Transverse colon (tissue), 4 donors: ENCODE measurements at places on chromosomes 6 and 20. TPM values are rescaled to one million over a fixed set of nuclear protein-coding genes. Genes with fewer than 3 reads are reported as not detected.

DNA sequence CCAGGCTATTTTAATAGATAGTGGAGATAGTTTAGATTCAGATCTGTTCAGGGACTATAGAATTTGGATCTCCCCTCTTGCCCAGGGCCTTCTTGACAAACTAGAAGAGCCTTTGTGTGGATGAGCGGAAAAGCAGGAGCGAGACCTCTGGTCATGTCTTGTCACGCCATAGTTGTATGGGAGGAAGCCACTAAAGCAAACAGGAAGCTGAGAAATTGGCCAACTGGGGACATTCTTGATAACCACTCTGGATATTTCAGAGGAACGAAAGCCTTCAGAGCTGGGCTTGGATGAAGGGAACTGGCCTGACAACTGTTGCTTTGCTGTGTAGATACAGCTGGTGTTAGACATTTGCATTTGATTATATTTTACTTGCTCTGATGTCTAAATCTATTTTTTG lies 54.1 kb upstream of the EXOC2 start:
- H3K4me1 ChIP-seq, result no peaks in the 10 kb centered on the region
- no peak for DNase-seq
- H3K36me3 ChIP-seq, result no peaks in the 10 kb centered on the region
- no peak overlapping the region for H3K27ac ChIP-seq
- no peaks in the 10 kb centered on the region for H3K27me3 ChIP-seq
- no peak overlapping the region for H3K4me3 ChIP-seq

GRCh38 chr6:111715321-111715720 lies 109.6 kb upstream of the TRAF3IP2 start:
- H3K4me3 ChIP-seq, result no peak overlapping the region
- no peak overlapping the region for H3K27ac ChIP-seq
- no peaks in the 10 kb centered on the region for H3K27me3 ChIP-seq
- H3K4me1 ChIP-seq, result peaks cover 27% of the 10 kb centered on the region
- DNase-seq, result no peak
- no peaks in the 10 kb centered on the region for H3K36me3 ChIP-seq

- no peak overlapping the region for H3K4me3 ChIP-seq
- H3K27me3 ChIP-seq, result no peaks in the 10 kb centered on the region
- no peak overlapping the region for H3K27ac ChIP-seq
- H3K4me1 ChIP-seq, result no peaks in the 10 kb centered on the region
Measured at GRCh38 chr6:54291146-54291545, 17.1 kb upstream of the TINAG start.

DNA sequence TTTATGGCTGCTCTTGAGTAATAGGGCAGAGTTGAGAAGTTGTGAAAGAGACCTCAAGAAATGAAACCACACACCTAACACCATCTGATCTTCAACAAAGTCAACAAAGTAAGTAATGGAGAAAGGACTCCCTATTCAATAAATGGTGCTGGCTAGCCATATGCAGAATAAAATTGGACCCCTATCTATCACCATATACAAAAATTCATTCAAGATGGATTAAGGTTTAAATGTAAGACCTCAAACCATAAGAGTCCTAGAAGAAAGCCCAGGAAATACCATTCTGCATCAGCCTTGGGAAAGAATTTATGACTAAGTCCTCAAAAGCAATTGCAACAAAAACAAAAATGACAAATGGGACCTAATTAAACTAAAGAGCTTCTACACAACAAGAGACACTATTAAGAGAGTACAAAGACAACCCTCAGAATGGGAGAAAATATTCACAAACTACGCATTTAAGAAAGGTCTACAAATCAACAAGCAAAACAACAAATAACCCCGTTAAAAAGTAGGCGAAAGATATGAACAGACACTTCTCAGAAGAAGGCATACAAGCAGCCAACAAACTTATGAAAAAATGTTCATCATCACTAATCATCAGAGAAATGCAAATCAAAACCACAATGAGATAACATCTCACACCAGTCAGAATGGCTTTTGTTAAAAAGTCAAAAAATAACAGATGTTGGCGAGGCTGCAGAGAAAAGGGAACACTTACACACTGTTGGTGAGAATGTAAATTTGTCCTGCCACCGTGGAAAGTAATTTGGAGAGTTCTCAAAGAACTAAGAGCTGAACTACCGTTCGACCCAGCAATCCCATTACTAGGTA lies 4.0 kb downstream of the MAP3K5 start:
- peaks cover 81% of the 10 kb centered on the region for H3K4me1 ChIP-seq
- no peak for DNase-seq
- no peak overlapping the region for H3K4me3 ChIP-seq
- peak overlapping the region; percentile 62 for H3K27ac ChIP-seq
- no peaks in the 10 kb centered on the region for H3K36me3 ChIP-seq

DNA sequence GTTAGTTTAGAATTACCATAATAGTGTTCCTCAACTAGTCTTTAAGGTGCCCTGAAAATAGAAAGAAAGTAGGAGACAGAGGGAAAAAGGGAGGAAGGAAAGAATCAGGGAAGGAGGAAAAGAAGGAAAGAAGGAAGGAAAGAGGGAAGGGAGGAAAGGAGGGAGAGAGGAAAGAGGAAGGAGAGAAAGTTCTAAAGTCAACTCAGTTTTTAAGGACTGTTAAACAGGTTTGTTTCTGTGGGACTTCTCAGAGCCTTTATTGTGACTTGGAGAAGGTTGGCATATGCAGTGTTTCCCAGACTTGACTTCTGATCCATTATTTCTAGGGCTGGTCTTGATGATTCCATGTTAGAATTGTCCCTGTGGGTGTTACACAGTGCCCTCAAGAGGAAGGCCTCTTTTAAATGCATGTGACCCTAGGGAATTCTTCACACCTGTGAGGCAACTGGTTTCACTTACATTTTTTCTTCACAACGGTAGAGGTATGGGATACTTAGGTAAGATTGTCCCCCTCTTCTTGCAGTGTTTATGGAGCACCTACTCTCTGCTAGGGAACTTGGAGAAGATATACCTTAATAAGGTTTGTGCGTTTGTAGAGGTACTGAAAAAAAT lies 132.7 kb upstream of the GMDS start:
- no peak for DNase-seq
- no peaks in the 10 kb centered on the region for H3K4me1 ChIP-seq
- no peaks in the 10 kb centered on the region for H3K27me3 ChIP-seq
- no peak overlapping the region for H3K27ac ChIP-seq

GRCh38 chr20:44309763-44310663 lies 989 bp downstream of the FITM2 start:
- H3K36me3 ChIP-seq, result no peaks in the 10 kb centered on the region
- peak; percentile 60 for DNase-seq
- no peaks in the 10 kb centered on the region for H3K27me3 ChIP-seq
- H3K4me1 ChIP-seq, result peaks cover 13% of the 10 kb centered on the region
- peak overlapping the region; percentile 64 for H3K27ac ChIP-seq

DNA sequence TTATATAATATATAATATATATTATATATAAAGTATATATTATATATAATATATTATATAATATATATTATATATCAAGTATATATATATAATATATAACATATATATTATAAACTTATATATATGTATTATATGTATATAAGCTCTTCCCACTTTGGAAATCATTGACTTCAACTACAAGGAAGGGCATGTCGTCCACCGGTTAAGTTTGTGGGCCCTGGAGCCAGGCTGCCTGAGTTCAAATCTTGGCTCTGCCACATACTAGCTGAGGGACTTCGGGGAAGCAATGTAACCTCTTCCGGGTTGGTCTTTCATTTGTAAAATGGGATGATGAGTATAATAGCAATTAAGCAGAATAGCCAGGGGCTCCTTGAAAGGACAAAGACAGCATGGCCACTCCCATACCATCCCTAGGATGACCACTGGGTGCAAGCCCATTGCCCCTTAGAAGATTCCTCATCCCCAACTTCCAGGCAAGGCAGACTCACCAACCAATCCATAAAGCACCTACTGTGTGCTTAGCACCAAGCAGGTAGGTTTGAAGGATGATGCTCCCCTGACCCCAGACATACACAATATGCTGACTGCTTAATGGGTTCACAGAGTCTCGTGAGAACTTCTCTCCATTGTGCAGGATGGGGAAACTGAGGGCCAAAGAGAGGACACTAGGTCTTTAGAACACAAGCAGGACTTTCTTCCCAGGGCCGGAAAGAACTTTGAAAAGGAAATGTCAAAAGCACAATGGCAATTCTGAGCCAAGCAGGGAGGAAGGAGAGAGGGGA lies 163.2 kb downstream of the MRPL14 start:
- H3K4me3 ChIP-seq, result no peak overlapping the region
- no peak for DNase-seq
- H3K27me3 ChIP-seq, result no peaks in the 10 kb centered on the region
- H3K4me1 ChIP-seq, result no peaks in the 10 kb centered on the region

DNA sequence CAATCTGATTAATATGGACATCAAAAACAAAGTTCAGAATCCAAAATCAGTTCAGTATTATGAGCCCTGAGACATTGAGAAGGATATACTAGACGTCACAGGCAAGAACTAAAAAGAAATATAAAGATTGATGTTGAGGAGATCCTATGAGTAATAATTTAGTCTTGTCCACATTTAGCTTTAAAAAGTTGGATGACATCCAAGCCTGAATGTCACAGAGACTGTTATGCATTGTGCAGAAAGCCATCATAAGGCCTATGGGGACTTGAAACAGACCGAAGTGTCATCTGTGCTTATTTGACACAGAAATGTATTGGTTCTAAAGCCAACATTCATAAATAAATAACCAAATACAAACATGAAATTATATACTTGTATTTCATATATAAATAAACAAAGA lies 581.8 kb upstream of the MMS22L start:
- no peaks in the 10 kb centered on the region for H3K27me3 ChIP-seq
- no peak overlapping the region for H3K4me3 ChIP-seq
- DNase-seq, result no peak
- no peak overlapping the region for H3K27ac ChIP-seq
- no peaks in the 10 kb centered on the region for H3K4me1 ChIP-seq

DNA sequence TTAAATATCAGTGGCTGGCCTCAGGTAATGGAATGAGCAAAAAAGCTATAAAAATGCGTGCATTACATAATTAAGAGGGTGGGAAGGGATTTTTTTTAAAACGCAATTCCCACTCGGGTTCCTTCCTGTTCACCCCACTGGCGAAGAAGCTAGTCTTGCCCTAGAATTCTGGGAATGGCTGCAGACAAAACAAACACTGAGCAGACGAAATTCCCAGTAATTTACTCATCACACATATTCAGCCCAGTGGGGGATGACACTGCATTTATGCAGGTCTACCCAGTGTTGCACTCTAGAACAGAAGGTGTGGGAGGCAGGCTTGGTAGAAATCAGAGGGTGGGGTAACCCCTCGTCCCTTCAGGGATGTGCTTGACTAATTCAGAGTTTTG lies 2695.0 kb upstream of the DEFB115 start:
- H3K27ac ChIP-seq, result no peak overlapping the region
- H3K4me3 ChIP-seq, result no peak overlapping the region
- H3K27me3 ChIP-seq, result no peaks in the 10 kb centered on the region
- no peaks in the 10 kb centered on the region for H3K4me1 ChIP-seq
- no peaks in the 10 kb centered on the region for H3K36me3 ChIP-seq

DNA sequence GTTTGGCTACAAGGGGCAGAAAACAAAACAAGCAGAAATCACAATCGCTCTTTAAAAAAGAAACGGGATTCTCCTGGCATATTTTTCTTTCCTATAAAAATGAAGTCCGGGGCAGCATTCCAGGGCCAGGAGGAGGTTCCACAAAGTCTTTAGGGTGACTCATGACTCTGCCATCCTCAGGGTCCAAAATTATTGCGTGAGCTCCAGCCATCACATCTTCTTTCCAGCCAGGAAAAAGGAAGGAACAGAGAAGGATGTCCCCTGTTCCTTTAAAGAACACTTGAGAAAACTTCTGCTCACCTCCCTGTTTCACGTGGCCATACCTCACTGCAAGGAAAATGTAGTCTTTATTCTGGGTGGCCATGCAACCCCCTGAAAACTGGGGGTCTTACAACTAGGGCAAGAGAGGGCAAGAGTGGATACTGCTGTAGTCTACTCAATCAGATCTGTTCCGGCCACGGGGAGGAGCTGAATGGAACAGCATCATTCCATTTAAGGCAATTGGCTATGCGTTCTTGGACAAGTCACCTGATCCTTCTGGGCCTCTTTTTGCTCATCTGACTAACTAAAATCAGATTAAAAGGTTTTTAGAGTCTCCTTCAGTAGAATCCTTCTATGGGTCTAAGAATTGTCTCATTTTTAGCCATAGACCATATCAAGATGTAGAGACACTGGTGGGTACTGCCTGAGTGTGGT lies 49.4 kb downstream of the CTCFL start:
- no peaks in the 10 kb centered on the region for H3K36me3 ChIP-seq

DNA sequence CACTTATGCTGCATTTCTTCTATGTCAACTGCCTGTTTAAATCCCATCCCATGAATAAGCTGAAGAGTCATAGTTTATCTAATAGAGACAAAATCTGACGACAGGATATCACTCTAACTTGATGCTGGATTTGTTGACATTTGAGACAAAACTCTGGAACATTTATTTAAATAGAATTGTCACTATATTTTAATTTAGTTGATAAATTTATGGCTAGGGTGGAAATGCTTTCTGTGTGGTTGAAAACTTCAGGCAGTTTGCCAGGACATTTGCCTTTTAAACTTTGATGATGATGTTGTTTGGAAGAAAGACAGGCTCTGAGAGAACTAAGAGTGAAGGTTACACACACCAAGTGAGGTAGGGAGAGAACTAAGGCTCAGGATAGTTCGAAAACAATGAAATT lies 68.1 kb downstream of the GJA1 start:
- H3K4me3 ChIP-seq, result no peak overlapping the region
- H3K4me1 ChIP-seq, result no peaks in the 10 kb centered on the region
- no peaks in the 10 kb centered on the region for H3K27me3 ChIP-seq

DNA sequence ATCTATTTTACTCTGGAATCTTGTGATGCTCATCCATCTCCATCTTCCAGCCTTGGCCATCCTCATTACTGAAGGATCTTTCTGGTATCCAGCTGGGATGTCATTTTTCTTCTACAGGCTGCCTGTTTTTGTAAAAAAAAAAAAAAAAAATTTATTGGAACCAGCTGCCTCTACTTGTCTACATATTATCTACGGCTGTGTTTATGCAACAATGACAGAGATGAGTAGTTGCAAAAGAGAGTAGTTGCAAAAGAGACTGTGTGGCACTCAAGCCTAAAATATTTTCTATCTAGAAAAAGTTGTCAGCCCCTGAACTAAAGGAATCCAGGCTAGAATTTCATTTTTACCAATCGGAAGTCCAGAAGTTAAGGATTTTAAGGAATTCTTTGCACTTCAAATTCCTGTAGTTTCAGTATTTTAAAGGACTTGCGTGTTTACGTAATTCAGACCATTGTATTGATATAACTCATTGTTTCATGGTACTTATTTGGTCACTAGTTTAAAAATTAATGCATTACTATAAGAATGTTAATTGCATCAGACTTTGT lies 38.6 kb upstream of the PLCG1 start:
- DNase-seq, result no peak
- H3K27ac ChIP-seq, result no peak overlapping the region
- H3K27me3 ChIP-seq, result no peaks in the 10 kb centered on the region
- peaks cover 3% of the 10 kb centered on the region for H3K36me3 ChIP-seq

ACOT13 gene
- 6.0 TPM for total RNA-seq

ABHD16B gene
- not detected for total RNA-seq

LINC00237 gene
- total RNA-seq, result not detected
